ENCODE measurements at places on chromosomes 5 and 9.

DNA sequence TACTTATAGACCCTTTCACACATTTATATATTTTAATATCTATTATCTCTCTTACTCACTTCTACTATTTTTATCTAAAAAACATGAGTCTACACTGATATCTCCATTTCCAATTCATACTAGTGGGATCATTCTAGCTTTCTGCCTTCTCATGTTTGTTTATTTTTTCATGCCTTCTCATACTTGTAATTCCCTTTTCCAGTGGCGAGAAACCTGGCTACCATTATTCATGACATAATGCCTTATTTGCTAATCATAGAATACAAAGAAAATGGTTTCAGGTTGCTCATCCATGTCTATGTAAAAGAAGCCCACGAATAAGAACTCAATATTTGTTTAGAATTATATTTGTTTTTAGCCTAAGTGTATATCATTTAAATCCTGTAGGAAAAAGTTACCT, 232.7 kb upstream of the ACTBL2 start:
- no peak for DNase-seq

- no peak for DNase-seq
Measured at GRCh38 chr9:20701060-20701459, 17.0 kb downstream of the FOCAD start.

DNA sequence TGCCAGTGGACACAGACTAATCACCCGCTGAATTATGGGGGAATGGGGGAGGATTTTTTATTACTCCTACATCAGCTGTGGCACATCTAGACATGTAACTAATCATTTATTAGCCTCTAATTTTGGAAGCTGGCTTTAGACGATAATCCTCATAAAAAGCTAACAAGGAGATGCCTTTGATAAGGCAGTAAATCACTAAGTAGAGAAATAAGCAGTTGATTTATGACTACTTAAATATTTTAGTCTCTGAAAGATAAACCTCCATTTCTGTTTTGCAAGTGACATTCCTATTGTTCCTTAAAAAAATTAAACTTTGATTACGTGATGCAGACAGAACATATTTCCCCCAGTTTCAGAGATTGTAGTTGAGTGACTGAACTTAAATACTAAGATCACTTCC, 206.4 kb upstream of the CDKN2B start:
- no peak for DNase-seq

DNA sequence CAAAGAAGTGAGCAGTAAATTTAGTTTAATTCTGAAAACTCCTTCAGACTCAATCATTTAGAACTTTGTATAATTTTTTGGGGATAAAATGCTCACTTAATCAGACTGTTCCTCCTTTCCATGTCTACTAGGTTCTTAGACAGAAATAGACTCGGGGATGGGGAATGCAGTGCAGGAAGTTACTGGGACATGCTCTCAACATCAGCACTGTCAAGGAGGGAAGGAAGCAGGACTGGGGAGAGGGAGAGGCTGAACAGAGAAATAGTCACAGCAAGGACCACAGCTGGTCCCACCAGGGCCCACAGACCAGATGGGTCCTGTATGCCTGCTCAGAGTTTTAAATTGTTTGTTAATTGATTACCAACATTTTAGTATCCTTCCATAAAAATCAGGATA, 310.1 kb upstream of the MSX2 start:
- no peak for DNase-seq

DNA sequence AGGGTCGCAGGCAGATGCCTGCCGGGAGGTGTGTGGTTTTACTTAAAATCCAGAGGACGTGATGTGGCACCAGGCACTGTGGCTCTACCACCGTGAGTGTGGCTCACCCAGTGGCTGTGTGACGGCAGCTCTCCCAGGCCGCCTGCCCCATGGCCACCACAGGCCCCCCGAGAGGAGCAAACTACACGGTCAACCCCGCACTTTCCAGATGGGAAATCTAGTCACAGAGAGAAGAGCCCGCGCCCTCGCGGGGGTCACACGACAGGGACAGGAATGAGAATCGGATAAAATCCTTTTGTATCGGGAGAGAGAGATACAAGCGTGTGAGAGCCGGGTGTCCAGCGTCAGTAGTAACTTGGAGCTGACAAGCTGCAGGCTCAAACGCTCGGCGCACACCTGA, 24.4 kb downstream of the TERT start:
- DNase-seq, result no peak

Measured in stimulated activated CD8-positive, alpha-beta memory T cell treated with anti-CD3 and anti-CD28 coated beads, Interleukin-4, amount 100 ng/mL, for 4 hours (primary cell).